ENCODE measurements at places on chromosomes 5 and 9.

DNA sequence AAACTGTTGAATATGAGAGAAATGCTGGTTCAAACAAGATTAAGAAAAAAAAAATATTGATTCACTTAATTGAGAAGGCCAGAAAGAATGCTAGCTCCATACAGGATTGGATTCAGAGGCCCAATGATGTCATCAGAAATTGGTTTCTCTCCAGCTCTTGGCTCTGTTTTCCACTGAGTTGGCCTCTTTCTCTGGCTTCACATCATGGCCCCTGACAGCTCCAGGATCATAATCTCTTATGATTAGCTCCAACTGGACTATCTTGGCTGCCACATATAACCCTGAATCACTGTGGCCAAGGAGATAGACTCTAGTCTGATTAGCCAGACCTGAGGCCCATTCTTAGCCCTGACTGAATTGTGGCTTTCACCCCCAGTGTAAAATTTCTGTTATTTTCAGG is 244.7 kb upstream of the GRAMD2B start:
- DNase-seq: no peak

GRCh38 chr9:37104183-37104889 is 16.0 kb upstream of the ZCCHC7 start:
- DNase-seq: no peak

DNA sequence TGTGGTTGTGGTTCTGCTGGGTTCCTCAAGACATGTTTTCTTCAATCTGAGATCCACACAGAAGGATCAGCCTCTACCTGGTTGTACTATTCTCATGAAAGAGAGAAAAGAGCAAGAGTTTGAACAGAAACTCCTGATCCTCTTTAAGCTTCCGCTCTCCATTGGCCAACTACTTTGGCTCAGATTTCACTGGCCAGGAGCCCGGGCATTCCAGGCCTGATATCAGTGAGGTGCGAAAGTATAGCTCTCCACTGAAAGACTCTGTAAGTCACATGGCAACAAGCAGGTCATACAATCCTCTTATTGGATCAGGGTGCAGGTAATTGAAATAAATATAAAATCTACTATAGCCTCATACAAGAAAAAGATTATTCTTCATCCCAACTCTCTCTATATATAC is 920.5 kb downstream of the TLE4 start:
- DNase-seq: no peak

- no peak for DNase-seq
Measured at GRCh38 chr9:93676310-93677047, 100.1 kb downstream of the PHF2 start.

GRCh38 chr9:112777914-112778313 is 27.4 kb downstream of the SNX30 start:
- no peak for DNase-seq

GRCh38 chr9:19032406-19032805 is 603 bp downstream of the SAXO1 start:
- DNase-seq: no peak

DNA sequence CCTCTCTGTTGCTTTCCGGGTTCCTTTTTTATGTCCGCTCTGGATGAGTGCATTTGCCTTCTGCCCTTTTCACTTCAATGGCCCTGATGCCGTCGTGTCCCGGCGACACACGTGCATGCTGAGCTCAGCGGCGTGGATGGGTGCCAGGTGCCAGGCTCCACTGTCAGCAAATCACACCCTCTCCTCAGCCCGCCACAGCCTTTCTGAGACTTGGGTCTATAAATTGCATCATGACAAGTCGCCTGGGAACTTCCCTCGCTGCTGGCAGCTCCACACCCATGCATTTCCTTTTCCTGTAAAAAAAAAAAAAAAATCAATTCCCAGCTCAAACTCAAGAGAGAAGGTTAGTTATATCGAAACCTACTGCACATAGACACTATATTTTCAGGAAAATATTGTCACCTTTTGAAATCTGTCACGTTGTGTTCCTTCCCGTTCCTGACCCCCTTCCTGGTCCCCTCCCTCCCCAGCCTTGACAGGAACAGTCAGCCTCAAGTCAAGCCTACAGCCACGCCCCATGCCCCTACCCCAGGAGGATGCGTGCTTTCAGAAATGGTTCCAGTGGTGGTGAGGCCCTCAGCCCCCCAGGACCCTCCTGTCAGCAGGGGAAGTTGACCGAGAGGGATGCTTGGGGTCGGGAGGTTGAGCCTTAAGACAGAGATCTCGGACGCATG is 110.3 kb upstream of the PTCH1 start:
- DNase-seq: no peak

GRCh38 chr5:19795218-19795617 is 192.8 kb downstream of the CDH18 start:
- DNase-seq: no peak

- no peak for DNase-seq
Measured at GRCh38 chr5:133474851-133475590, 137.3 kb downstream of the FSTL4 start.

DNA sequence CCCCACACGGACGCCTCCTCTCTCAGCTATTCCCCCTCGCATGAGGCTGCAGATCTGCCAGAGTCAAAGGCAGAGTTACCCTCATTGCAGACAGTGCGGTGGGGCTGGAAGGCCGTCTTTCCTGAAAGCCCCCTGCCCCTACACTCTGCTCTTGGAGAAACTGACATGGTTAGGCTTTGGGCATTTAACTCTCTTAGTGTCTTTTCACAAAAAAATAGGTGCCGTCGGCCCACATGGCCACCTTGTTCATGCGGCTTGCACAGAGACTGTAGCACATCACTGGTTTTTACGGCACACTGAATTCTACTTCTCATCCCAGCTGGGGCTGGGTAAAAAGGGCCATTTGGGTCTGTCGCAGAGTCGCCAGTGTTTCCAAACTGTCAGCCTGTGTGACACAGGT is 107.6 kb downstream of the ENTREP1 start:
- DNase-seq: no peak

DNA sequence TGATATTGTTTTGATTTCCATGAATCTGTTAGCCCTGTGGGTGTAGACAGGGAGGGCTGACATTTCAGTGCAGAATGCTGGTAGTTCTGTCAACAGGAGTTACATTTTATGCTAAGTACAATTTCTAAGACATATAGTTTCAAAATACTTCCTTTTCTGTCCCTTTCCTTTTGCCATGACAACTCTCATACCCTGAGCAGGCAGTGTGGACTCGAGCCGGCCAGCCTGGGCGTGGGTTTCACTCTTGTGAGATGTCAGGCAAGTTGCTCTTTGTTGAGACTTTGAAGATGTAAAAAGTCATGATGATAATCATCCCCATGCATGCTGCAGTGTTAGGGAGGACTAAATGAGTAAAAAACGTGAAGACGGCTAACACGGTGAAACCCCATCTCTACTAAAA is 197.9 kb downstream of the CFAP90 start:
- no peak for DNase-seq

GRCh38 chr5:36744773-36745589 is 131.6 kb upstream of the NIPBL start:
- no peak for DNase-seq

DNA sequence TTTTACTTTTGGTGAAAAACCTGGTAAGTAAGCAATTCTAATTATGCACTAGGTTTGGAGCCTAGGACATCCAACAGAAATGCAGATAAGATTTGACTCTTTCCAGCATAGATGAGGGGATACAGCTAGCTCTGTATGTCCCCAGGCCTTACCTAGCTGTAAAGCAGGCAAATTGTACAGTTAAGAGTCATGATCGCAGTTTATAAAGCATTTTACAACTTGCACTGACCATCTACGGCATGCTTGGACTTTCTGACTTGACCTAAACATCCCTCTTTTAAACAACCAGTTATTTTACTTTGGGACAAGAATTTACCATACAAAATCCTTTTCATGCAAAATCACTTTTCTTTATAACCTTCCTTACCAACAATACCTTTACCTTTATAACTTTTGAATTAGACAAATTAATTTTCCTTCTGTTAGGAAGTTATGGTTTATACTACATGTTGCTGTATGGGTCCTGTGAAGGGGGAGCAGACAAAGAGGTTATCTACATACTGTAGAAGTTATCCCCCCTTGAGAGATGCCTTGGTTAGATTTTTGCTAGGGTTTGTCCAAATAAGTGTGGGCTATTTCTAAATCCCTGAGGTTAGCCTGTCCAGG is 36.8 kb downstream of the FGD3 start:
- DNase-seq: no peak

DNA sequence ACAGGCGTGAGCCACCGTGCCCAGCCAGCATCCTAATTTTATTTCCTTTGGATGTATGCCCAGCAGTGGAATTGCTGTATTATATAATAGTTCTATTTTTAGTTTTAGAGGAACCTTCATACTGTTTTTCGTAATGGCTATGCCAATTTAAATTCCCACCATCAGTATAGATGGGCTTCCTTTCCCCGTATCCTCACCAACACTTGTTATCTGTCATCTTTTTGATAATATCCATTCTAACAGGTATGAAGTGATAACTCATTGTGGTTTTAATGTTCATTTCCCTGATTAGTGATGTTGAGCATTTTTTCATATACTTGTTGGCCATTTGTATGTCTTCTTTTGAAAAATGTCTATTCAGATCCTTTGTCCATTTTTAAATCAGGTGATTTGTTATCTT is 13.0 kb downstream of the F2R start:
- DNase-seq: no peak

DNA sequence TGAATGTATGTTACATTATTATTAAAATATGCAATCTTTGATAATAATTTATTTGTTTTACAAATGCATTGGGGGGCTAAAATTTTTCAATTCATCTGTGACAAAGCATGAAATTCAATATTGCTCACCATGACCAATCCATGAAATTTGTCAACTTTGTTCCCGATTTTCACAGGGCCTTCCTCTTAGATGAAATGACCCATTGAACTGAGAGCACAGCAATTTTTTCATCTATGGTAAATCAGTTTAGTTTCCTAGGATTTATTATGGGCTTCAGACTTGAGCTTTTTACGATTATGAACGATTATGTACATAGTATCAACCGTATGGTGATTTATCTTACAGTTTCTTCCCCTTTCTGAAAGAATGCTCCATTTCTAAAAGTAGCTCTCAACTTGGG is 157.3 kb downstream of the KIAA0825 start:
- DNase-seq: no peak

DNA sequence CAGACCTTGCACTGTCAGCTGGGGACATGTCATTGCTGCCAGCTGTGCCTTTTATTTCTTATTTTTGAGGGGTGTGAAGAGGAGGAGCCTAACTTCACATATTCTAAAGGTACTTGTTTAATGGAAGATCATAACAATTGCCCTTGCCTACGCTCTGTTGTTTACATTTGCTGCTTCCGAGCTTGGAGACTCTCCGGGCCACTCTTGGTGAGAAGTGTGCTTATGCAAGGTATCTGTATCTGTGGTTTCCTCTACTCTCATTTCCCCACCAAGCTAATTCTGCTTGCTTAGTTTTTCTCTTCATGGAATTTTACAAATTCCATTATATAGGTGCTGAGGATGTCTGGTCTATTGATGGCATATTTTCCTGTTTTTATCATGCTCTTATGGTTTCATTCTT is 105.3 kb downstream of the RASGRF2 start:
- no peak for DNase-seq

DNA sequence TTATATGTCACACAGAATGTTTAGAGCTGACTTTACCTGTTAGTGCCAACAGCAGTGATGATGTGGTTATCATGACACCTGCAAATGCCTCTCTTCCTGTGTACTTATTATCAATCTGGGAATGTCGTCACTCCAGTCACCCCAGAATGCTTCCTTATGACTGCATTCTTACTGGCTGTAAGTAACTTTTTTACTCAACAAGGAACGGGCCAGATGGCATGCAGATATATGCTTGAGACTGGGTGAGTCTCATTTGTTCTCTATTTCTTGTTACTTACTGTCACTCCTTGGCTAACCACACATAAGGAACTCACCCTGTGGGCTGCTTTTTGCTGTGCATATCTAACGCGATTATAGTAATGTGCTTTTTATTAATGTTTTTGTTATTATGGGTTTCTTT is 385.5 kb upstream of the MEF2C start:
- no peak for DNase-seq

DNA sequence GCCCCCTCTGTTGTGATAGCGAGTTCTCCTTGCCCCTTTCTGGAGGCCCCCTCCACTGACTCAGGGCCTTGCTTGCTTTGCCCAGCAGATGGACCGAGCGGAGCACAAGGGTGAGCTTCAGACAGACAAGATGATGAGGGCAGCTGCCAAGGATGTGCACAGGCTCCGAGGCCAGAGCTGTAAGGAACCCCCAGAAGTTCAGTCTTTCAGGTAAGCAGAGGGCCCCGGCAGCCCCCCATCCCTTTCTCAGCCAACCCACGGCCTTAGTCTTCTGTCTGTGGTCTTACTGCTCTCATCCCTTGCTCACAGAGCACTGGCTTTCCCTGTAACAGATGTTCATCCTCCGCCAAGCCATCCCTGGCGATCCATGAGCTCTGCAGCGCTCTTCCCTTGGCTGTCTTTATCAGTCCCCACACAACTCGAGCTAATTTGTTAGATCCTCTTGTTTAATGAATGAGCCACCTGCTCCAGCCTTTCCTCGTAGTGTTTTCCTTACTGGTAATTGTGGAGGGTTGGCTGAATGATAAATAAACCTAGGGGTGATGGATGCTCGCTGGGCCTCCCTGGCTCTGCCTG is 18.4 kb upstream of the RARS1 start:
- DNase-seq: no peak

DNA sequence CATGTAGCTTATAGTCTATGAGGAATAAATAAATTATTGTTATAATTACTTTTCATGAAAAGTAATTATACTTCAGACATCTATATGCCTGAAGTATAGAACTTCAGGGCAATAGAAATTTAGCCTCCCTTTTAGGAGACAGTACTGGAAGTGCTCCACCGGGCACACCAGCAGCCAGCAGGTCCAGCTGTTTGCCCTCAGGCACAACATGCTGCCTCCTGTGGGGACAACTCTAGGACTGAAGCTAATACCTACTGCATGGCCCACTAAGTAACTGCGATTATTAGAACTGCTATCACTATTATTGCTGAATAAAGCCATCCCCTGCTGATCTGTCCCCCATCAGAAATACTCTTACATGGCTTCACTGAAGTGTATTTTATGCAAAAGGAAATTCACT is 329.6 kb downstream of the MED10 start:
- DNase-seq: no peak

GRCh38 chr5:4129523-4129922 is 533.9 kb downstream of the IRX1 start:
- DNase-seq: no peak

DNA sequence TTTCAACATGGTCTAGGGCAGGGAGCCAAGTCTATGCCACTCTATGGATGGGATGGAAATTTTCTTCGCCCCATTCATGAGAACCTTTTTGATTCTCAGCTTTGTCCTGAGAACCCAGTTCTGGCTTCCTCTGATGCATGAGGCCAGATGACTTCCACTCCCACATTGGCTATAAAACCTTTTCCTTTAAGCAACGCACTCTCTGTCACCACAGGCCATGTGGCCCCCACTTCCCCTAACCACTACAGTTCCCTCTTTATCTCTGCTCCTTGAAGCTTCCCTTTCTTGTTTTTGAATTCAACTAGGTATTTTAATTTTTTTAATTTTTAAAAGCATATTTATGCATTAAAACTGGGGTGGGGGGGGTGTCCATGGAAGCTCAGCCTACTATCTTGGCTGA is 401.3 kb downstream of the ENC1 start:
- DNase-seq: no peak

- no peak for DNase-seq
Measured at GRCh38 chr5:141825791-141826560, 52.2 kb downstream of the PCDH1 start.

Data from stimulated activated CD8-positive, alpha-beta memory T cell treated with anti-CD3 and anti-CD28 coated beads, Interleukin-4, amount 100 ng/mL, for 1 hour (primary cell).